NCI-H510A treated with DMSO at 0.1 percent for 48 hours (cell line): ENCODE measurements at places on chromosomes 16 and 17.
A peak's percentile ranks its signal among the peaks of the same experiment; 100 is the strongest.

DNA sequence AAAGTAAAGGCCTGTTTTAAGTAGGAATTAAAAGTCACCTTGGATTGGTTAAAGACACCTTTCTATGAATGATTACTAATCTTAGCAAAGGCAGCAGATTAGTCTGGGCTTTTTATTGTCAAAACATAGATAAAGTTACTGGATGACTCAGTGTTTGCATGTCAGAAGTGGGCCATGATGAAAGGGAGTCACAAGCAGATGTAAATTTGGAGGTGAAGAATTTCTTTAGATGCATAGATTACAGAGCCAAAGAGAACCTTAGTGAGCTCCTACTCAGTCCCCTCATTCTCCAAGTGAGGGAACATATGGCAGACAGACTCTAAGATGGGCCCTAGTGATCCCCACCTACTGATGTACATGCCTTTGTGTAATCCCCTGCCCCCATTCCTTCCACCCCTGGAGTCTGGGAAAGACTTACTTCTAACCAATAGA is 124.5 kb downstream of the HS3ST3A1 start:
- no peak for DNase-seq

DNA sequence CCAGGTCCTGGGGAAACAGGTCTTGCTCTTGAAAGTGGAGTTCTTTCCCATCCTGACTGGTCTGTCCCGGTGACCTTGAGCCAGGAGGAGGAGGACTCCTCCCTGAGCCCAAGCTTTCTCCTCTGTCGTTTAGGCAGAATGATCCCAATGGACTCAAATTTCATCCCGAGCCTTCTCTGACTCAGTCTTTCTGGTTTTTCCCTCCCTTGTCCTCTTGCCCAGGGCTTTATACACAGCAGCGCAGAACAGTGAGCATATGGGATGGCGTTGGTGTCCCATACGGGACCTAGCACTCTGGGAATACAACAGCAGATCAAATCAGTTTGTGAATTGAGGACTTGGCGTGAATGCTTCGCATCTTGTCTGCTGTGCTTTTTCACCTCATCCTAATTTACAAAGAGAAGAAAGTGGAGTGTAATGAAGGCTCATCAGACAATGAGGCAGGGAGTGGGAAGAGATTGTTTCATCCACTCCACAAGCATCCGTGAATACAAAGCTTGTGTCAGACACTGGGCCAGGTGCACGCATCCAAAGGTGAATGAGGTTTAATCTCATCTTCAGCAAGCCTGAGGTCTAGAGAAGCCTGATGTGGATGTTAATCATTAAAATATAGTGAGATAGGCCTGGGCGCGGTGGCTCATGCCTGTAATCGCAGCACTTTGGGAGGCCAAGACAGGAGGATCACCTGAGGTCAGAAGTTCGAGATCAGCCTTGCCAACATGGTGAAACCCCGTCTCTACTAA is 1.1 kb upstream of the XYLT1 start:
- no peak for DNase-seq

DNA sequence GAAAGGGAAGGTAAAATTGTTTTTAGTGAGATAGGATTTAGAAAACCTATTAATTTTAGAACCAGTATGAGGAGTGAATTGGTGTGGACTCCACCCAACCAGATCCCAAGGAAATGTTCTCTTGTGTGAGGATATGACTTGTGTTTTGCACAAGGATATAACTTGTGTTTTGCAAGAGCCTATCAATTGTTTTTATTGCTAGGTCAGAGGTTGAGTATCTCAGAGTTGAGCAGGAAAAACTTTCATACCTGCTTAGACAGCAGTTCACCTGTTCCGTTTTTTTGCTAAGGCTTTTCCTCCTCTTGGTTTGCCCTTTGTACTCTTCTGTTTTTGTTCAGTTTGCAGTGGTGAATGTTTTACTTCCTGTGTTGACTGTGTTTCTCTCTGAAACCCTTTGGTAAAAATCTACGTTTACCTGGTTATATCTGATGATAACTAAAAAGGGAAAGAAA is 5.1 kb downstream of the NBR1 start:
- DNase-seq: no peak

GRCh38 chr16:3188925-3189825 is 1.2 kb downstream of the OR1F1 start:
- DNase-seq: no peak

DNA sequence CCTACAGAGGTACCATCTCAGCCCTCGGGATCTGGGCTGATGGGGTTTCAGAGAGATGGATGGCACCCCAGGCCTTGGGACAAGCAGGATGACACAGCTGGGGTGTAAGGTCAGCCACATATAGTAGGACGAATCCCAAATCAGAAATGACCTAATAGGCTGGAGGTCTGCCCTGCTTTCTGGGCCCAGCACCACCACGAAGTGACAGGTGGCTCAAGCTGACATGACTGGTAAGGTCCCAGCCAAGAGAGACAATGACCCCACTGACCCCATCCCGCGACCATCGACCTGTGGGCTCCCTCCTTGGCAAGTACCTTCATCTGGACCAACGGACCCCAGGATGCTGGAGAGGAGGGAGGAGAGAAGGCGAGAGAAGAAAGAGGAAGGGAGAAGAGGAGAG is 15.6 kb downstream of the CAMKK1 start:
- DNase-seq: no peak

GRCh38 chr16:83901101-83901500 is 2.2 kb downstream of the MLYCD start:
- DNase-seq: no peak

GRCh38 chr17:36550491-36551417 is 6.0 kb downstream of the GGNBP2 start:
- DNase-seq: no peak

DNA sequence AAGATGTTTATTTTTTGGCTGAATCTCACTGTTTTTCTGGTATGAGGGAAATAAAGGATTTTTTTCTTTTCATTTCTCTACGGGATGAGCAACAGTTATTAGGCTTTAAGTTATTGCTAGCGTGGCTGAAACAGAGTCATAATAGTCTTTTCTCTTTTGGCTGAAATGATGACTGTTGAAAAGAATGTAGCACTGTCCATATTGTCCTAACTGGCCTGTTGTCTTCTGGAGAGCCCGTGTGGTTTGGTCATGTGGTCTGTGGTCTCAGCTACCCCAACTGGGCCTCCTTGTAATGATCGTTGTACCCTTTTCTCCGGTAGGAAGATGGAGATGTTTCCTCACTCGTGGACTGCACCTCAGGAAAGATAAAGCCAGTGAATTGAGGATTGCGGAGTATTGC is 36.6 kb downstream of the EPN2 start:
- DNase-seq: no peak

DNA sequence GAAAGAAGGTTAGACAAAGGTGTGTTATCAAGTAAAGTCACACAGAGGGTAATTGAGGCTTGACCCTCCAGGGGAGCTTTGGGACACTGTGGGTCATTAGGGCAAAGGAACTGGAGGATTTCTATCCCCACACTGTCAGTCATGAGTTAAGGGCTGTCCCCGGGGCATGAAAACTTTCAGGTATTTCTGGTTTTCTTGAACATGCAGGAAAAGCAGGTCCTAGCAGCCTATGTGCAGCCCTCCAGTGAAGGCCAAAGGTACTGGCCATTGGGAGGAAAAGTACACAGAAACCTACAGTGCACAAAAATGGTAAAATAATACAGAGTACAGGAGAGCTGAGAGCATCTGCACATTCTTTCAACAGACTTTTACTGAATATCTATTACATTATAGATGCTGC is 44.4 kb upstream of the SCNN1B start:
- no peak for DNase-seq

DNA sequence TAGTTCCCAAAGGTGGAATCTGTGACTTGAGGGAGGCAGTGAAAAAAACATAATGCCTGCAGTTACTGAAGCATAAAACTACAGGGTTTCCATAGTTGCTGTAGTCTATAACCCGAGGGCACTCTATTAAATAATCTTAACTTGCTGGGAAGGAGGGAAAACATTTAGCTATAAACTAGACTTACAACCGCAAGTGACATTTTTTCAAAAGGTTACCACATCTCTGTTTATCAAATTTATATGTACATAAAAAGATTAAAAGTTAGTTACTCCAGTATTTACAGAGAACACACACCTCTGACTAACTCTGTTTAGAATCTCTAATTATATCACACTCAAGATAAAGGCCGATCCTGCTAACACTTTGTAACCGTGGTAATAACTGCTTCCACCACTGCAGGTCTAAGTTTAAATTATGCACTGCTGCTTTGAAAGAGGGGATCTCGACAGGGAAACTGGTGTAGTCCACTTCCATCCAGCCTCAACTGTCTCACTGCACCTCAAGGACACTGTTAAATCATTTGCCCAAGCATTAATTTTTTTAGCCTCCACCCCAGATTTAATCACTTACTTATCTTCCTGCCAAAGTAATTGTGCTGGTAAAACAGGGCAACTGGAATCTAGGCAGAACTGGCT is 14.6 kb downstream of the KCNJ16 start:
- no peak for DNase-seq

DNA sequence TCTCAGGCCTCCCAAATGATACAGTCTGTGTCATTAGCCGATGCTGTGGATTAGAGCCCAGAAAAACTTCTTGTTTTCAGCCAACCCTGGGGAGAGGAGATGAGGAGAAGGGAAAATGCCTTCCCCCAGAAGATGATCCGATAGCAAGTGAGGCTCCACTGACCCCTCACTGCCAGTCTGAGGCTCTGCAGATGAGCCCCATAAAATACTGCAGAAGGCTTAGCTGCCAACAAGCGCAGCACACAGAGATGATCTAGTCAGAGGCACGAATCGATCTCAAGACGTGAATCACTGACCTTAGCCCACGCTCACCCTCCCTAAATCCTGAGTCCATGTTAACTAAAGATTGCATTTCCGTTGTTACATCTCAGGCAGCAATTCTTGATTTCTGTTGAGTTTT is 31.5 kb downstream of the SALL1 start:
- DNase-seq: no peak

- DNase-seq: no peak
Observed at GRCh38 chr17:17897442-17897841, 60.7 kb upstream of the SREBF1 start.

DNA sequence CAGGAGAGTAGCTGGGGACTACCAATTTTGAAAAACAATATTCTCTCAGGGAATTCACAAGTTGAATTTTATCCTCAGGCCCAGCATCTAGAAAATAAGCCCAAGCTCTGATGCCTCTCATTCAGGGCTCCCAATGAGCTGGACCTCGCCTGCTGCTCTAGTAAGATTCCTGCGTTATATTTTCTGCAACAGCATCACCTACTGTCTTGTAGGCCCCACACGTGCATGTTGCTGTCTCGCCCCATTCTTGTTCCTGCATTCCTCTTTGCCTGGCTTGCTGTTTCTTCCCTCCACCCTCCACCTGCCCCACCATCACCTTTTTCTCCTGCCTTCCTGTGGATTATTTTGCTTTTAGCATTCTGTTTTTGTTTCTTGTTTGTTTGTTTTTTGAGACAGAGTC is 8.3 kb upstream of the ST6GALNAC2 start:
- no peak for DNase-seq

DNA sequence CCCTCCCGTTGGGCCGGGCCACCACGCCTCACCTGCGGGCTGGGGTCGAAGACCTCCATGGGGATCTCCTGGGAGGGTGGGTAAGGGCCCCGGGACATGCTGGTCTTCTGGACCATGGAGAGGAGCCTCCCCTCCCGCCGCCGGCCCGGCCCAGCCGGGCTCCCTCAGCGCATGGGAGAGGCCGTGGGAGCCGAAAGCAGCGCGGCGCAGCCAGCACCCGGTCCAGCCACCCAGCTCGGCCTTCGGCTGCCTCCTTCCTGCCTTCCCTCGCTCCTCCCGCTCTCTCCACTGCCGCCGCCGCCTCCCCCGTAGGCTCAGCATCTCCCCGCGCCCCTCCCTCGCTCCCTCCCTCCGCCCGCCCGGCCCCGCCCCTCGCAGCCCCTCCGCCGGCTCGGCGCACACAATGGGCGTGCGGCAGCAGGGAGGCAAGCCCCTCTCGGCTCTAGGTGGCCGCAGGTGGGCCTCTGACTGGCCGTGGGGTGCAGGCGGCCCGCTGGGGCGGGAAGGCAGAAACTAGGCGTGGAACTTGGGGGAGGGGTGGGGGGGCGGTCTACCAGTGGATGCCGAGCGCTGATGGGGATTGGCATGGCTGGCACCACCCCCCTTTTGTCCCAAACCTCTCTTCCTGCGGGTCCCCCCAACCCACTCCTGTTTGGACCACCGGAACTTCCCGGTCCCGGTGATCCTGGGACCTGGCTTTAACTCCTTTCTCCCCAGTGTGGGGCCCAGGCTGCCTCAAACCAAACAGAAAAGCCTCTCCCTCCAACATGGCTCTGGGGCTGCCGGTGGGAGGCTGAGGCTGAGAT is at the start of gene CACNB1:
TSS of gene CACNB1 (minus strand) at position 290 of the 806 bp plus-strand sequence. CDS start at position 116, 174 bp downstream.
- peak; percentile 85 for DNase-seq

DNA sequence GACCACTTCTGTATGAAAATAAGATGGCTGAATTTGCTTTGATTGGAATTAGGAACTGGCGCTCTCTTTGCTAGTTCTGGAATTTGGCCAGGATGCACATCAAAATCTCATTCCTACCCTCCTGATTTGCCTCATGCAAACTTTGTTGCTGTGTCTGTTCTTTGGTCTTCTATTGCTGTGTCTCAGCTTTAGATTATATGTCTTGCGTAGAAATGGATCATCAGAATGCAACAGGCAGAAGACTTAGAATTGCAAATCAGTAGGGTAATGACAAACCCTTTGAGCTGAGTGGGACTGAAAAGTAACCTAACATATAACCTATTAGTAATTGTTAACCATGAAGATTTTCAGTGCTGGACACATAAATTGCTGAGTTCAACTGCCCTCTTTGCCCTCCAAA is 30.3 kb downstream of the RAD51C start:
- DNase-seq: no peak

DNA sequence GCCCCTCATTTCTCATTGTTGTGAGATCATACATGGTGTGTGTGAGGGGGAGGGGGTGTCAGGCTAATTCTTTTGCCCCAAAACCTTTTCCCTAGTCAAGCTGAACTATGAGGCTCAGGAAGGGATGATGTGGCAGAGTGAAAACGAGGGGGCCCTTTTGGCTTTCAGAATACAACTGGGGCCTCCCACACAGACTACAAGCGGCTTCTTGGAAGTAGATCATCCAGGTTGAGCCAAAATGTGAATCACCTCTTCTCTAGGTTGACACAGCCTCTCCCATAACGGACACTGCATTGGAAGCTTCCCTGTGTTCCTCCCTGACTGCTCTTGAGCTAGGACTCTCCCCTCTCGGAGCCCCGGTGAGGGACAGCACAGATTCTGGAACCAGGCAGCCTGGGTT is 2.3 kb upstream of the ALKBH5 start:
- no peak for DNase-seq

- no peak for DNase-seq
Observed at GRCh38 chr17:4247971-4248388, 15.8 kb downstream of the ANKFY1 start.
